Fibroblast of mammary gland (primary cell): ENCODE measurements at places on chromosomes 2 and 18.

GRCh38 chr2:100071335-100072043 is 70.9 kb downstream of the AFF3 start:
- no peak for DNase-seq

- DNase-seq = peak; percentile 56
Measured at GRCh38 chr2:218180467-218181114, 13.8 kb upstream of the CXCR1 start.

DNA sequence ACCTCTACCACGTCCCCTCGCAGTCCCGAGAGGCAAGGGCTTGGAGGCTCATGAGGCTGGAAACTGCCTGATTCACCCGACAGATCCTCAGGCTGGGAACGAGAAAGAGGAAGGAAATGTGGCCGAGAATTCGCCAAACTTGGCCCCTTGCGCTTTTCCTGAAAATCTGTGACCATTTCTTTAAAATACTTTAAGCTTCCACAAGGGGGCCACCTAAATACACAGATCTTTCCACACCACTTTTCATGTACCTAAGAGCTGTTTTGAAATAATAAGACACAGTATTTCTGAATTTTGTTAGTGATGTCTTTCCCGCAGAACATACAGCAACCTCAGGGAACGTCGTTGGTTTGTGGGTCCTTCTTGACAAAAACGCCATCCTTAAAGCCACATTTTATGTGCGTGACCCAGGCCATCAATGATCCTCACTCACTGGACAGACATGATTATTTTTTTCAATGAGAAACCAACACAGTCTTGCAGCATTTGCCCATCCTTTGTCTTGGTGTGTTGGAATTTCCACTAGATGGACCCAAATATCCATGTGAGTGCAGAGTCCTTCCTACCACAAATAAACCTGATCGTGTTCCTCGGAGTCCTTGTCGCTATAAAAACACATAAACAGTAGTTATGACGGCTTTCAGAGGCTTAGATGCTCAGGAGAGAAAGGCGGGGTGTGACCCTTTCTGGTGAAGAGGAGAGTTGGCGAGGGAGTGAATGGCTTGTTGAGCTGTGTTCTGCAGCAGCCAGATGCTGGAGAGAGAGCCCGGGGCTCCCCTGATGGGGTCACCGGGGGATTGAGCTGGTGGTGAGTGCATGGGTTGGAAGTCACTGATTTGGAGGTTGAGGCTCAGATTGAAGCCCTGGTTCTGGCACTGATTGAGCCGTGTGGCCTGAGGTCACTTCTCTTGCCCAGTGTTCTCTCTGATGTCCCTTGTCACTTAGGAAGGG is 25.0 kb downstream of the DCDC2C start:
- DNase-seq = peak; percentile 58

DNA sequence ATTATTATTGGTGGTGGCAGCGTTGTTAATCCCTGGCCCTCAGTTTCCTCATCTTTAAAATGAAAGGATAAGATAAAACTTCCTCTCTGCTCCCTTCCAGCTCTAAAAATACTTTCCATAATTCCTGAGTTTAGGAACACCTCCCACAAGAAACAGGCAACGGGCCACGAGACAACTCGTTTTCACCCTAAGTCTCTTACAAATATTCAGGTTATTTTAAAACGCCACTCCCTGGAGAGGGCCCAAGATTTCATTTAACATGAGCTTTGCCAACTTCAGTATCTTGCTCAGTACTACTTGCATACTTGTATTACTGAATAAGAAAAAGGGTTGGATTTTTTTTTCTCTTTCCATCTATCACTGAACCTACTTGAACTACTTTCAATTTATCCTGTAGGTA is 611.1 kb upstream of the FANCL start:
- DNase-seq = no peak

GRCh38 chr2:200845194-200845593 is 19.3 kb downstream of the CLK1 start:
- no peak for DNase-seq

DNA sequence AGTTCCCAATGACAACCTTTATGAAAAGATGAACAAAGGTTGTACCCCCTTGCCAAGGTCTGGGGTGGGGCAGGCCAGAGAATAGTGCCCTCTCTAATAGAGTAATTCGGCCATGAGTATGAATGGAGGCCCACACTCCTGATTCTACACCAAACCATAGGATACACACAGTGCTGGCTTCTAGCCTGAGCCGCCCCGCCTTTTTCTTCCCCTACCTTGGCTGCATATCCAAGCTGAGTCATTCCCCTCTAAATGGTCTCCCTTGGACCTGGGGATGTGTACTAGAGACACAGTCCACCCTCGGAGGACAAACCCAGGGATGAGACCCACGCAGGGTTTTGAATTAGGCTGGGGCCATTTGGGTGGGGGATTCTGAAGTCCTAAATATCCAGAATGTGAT is 107.2 kb upstream of the CAPN13 start:
- no peak for DNase-seq

DNA sequence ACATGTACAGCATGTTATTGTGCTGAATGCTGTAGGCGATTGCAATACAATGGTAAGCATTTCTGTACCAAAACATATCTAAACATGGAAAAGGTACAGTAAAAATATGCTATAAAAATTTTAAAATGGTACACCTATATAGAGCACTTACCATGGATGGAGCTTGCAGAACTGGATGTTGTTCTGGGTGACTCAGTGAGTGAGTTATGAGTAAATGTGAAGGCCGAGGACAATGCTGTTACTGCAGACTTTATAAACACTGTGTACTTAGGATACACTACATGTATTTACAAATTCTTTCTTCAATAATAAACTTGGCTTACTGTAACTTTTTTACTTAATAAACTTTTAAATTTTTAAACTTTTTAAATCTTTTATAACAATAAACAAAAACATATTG is 473.4 kb upstream of the UBE2E3 start:
- peak; percentile 57 for DNase-seq

GRCh38 chr2:33616873-33617272 is 17.8 kb upstream of the FAM98A start:
- DNase-seq = peak; percentile 17

- DNase-seq = no peak
Measured at GRCh38 chr2:46490521-46491141, 11.3 kb downstream of the TMEM247 start.
